ENCODE measurements at places on chromosomes 12 and 14. TPM values are rescaled to one million over a fixed set of nuclear protein-coding genes. Genes with fewer than 3 reads are reported as not detected.

Gene KCNMB4
- total RNA-seq, result 1.9 TPM

Gene INSM2
- not detected for total RNA-seq

Gene C12orf50
- total RNA-seq, result not detected

Gene PHLDA1
- total RNA-seq, result 40.7 TPM

Gene WNT1
- not detected for total RNA-seq
